ENCODE measurements at places on chromosomes 1 and 21.

GRCh38 chr1:54853793-54854370, 33.1 kb downstream of the DHCR24 start:
- DNase-seq, result no peak

- no peak for DNase-seq
Measured at GRCh38 chr1:198113342-198113750, 43.5 kb upstream of the NEK7 start.

DNA sequence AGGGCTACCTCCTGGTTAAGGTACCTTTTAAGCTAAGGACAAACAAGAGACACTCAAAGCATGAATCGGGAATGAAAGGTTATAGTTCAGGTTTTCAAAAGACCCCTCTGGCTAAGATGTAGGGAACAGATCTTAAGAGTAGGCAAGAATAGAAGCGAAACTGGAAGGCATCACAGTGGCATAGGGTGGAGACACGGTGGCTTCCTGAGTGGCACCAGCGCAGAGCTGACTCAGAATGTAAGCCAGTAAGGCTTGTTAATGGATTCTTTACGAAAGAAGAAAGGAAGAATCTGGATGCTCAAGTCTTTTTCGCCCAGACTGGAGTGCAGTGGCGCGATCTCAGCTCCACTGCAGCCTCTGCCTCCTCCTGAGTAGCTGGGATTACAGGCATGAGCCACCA, 21.2 kb downstream of the PADI6 start:
- DNase-seq, result no peak

DNA sequence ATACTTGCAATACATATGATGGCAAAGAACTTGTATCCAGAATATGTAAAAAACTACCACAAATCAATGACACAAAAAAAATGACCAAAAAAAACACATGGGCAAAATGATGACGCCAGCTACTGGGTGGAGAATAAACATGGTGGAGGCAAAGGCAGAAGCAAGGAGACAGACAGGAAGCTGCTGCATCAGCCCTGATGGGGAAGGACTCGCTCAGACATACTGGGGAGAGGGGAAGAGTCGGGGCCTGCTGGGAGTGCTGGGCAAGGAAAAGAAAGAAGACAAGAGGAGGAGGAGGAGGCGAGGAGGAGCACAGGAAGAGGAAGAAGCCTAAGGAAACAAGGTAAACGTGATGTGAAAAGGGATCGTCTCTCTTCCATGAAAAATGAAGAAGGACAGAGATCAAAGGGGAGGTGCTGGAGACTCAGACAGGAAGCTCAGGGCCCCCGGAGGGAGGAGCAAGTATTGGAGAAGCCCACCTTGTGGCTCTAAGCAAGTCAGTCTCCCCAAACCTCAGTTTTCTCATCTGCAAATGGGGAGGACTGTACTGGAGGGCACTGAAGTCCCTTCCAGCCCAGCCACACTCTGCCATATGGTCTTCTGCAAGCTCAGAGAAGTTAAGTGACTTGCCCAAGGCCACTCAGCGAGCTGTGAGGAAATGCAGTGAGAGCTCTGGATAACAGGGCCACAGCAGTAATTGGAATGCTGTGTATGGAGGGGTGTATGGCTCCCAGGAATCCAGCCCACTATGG, 24.2 kb downstream of the OLFML2B start:
- no peak for DNase-seq

DNA sequence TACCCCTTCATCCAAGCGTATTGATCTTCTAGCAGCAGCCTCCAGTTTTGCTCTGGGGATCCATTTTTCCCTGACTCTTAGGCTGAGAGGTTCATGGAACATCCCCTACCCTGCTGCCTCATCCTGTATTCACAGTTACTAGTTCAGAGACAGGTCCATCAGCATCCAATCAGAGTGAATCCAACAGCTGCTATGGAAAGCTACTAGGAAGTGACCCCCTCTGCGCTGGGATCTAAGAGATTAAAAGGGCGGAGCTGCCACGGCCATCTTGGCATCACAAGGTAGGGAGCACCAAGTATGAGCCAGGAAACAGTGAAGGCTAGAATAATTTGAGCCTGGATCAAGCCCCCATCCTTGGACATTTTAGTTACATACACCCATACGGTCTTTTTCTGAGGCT, 32.5 kb downstream of the KAZN start:
- no peak for DNase-seq

DNA sequence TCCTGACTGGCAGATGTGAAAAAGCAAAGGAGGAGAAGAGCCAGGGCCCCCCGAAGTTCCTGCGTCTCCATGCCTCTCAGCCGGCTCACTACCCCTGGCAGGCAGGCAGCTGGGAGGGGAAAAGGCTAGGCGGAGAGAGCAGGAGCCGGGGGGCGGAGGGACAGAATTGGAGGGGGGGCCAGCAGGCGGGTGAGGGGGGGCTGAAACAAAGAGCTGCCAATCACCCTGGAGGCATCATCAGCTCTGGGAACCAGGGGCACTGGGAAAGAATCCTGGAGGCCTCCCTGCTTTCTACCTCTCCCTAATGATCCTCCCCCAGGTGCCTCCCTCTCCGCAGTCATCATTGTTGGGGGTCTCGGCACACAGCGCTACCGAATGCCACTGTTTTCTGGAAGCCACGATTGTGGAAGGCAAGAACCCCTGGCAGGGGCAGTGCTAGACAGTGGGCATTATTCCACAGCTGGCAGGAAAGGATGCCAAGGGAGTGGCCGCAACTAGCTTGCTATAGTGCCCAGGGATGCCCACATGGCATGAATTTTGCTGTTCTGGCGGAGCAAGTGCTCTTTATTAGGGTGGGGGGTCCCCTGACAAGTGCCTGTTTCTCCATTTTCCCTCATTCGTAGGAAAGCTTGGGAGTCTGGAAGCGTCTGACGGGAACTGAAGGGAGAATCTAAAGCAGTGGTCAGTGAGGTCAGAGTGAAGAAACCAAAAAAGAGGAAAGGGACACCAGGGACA, at the start of gene THBS3:
Gene THBS3 (minus strand): TSS at position 92 of the 735 bp plus-strand sequence. CDS start 21 bp downstream, at position 71.
- DNase-seq, result no peak

- DNase-seq, result no peak
Measured at GRCh38 chr1:94316836-94317789, 79.7 kb upstream of the ARHGAP29 start.

DNA sequence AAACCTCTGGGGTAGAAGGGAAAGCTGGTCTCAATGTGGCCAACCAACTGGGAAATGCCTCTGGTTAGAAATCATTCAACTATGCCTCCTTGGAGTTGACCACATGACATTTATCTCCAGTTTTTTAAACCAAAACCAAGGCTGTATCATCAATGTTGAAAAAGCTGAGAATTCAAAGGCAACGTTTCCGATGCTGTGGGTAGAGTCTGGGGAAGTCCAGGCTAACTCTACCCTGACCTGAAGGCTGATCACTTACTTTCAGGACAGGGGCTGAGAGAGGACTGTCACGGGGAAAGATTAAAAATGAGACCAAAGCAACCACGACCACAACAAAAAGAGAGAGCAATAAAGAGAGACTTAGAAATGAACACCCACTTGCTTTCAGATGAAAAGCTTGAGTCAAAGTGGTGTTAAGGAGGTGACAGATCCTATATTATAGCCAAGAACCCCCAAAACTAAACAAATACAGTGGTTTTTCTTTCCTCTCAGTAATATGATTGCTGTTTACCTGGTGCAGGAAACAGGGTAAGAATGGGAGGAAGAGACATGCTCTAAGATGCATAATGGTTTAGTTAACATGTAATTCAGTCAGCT, 90.8 kb upstream of the TNFSF4 start:
- no peak for DNase-seq

GRCh38 chr1:207156095-207156494, 52.1 kb downstream of the C4BPA start:
- DNase-seq, result no peak

DNA sequence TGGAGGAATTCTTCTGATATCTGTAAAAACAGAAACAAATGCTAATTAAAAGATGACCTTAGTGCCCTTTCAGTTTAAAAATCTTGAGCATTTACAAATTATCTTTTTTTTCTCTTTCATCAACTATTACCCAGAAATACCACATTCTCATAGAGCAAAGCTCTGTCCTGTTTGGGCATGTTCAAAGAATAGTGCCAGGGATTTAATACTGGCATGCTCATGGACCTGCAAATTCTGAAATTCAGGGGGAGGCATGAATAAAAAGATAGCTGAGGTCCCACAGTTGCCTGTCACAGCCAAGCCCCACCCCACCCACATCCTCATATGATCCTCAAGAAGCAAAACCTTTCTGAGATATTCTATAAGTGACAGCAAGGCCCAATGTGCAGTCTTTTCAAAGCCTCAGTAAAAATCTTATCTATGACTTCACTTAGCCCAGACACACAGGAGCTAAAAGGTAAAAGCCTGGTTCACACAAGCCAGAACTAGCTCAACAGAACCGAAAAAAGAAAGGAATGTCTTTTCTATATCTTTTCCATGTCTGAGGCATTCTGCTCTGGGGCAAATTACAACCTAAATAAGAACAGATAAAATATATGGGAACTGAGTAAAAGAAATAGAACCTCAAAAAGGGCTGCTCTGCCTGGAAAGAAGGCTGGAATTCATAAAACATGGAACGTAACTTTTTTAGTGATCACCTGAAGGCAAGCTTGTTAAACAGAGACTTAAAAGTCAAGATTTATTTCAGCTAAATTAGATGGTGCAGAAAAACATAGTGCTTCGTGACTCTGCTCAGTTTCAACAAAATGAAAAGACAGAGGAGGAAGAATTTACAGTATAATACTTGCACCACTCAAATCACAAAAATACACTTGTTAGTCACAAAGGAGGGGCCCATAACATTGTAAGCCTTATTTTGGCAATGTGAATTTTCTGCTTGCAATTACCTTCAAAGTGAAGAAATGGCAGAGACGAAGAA, 11.0 kb downstream of the WLS start:
- DNase-seq, result no peak

DNA sequence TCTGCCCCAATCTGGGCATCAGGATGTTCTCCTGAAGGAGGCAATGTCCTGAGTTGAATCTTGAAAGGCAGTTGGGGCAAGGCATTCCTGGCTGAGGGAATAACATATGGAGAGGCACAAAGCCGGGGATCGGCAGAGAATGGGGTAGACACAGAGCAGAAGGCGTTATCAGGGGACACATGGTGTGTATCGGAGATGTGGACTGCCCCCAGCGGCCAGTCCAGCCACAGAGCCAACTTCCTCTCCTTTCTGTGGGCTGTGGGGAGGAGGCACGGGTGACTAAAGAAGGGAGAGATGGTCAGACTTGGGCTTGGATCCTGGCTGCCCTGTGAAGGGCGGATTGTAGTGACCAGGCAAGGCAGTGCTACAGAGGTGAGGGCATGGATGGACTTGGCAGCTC, 32.1 kb downstream of the FOXD2 start:
- DNase-seq, result no peak

- DNase-seq, result no peak
Measured at GRCh38 chr1:44019466-44019948, 11.8 kb downstream of the SLC6A9 start.

DNA sequence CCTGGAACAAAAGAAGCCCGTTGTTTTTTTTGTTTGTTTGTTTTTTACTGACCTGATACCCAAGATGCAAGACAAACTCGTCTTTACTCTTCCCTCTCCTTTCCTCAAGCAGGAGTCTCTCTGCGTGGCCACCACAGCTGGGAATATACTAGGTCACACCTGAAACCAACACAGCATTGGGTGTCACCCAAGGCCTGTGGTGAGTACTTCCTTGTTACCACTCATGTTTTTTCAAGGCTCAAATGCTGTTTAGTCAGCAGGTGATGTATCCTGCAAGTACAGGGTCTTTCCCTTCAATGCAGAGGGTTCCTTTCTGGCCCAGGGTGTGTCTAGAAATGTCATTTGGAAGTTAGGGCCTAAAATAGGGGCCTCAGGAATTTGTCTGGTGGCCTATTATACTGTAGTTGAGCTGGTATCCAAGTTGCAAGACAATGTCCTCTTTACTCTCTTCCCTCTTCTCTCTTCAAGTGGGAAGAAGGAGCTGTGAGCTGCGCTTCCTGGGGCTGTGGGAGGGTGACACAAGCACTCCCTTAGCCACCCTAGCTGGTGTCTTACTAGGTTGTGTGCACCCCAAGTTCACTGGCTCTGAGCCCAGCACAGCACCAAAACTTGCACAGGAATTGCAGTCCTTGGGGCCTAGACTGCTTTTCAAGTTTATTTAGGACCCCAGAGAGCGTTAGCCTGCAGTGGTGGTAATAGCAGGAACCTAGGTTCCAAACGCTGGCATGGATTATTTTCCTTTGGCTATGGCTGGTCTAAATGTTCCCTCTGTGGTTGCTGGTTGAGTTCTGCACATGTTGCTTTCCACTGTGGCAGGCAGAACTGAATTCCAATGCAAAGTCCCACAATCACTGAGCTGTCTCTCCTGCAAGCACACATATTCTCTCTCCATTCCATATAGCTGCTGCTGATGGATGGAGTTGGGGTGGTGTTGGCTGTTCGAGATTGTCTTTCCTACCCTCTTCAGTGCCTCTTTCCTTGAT, 91.4 kb upstream of the LYPLAL1 start:
- no peak for DNase-seq

DNA sequence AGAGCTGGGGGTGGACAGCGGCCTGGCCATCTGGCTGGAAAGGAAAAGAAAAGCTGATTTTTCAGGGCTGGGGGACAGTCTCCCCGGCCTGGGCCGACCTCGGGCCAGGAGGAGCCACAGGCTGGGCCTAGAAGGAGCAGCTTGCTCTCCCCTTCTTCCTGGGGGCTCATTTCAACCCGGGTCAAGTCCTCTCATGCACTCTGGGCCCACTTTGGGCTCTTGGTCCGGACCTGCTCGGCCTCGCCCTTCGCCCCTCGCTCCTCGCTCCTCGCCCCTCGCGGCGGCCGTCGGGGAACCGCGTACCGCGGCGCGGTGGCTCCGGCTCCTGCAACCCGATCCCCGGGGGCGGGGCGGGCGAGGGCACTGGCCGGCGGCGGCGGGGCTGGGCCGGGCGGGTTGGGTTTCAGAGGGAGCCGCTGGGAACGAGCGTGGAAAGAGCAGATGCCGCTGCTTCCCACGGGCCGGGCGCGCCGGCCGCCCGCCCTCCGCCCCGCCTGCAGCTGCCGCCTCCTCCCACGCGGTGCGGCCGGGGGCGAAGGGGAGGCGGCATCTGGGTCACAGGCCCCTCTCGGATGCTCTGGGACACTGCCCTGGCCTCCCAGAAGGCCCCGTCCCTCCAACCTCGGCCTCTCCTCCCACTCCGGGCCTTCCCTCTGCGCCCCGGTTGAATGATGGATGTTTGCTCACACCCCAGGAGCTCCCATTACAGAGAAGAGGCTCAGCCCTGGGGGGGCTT, 6.6 kb downstream of the HEYL start:
- no peak for DNase-seq

- no peak for DNase-seq
Measured at GRCh38 chr1:237181743-237182317, 139.8 kb downstream of the RYR2 start.

- DNase-seq, result no peak
Measured at GRCh38 chr1:84847253-84848250, 45.5 kb downstream of the LPAR3 start.

DNA sequence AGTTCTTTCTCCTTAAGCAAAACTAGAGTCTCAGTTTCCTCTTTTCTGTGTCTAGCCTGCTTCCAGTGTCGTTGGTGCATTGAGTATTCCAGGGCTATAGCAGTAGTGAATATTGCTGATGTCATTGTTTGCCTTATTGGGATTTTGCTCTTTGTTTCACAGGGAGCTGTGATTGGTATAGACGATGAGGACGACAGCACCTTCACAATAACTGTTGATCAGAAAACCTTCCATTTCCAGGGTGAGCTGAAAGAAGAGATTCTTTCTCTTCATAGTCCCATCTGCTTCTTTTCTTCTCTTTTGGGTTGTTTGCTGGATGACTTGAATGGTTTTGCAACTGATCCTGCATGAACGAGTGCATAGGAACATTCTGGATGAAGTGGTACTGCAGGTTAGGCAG, 52.4 kb downstream of the OSBPL9 start:
- no peak for DNase-seq

Measured in vagina (tissue), 2 donors.